ENCODE measurements at places on chromosomes 2 and 18. TPM values are rescaled to one million over a fixed set of nuclear protein-coding genes. Genes with fewer than 3 reads are reported as not detected.
A peak's percentile ranks its signal among the peaks of the same experiment; 100 is the strongest.

- DNase-seq = no peak
Measured at GRCh38 chr18:79926715-79927606, 24.5 kb downstream of the SLC66A2 start.

- DNase-seq = peak; percentile 66
Measured at GRCh38 chr2:103179798-103180197, 418.0 kb downstream of the TMEM182 start.

Gene TUBB8B
- polyA plus RNA-seq = 0.80 TPM

Gene NMUR1
- 0.24 TPM for polyA plus RNA-seq

DNA sequence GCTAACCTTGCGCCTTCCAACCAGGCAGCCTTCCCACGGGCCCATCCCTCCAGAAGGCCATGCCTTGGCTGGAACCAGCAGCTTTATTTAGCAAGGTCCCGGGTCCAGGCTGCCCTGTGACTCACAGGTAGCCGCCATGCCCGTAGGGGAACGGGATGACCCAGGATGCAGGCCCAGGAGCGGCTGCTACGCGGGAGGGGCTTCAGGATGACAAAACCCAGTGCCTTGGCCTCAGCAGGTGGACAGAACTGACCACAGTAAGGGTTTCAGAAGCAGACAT, 63.3 kb downstream of the RTP5 start:
- DNase-seq = no peak

Gene SLC8A1
- polyA plus RNA-seq = 7.6 TPM

- DNase-seq = no peak
Measured at GRCh38 chr2:14720319-14720718, 87.8 kb downstream of the LRATD1 start.

GRCh38 chr2:200156166-200156835, 150.2 kb upstream of the SPATS2L start:
- no peak for DNase-seq

DNA sequence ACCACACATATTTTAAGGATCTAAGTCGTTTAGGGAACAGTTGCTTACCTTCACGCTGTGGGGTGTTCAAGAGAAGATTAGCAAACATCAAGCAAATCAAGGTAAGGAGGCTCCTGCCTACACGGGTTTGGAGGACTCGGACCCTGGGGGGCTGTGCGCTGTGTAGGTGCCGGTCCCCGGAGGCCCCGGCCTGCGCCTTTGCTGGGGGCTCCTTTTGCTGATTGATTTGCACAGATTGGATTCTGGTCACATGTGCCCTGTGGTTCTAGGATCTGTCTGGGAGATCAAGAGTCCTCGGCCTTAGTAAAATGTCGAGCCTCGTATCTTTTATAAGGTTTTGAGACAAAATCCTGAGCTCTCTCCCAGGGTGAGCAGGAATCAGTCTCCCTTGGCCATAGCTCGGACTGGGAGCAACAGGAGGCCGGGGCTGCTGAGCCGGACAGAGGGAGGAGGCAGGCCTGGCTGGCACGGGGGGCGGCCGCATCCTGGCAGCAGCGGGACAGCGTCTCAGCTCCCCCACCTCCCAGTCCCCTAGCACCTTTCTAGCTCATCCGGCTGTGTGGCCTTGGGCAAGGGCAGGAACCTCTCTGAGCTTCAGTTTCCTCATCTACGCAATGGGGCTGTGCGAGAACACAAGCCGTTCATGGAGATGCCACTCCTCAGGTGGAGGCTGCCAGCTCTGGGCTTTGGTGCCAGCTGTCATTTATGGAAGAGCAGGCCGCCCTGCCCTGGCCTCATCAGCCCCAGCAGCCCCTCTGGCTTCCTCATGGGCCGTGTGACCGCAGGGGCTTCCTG, 147.2 kb downstream of the MBP start:
- no peak for DNase-seq

DNA sequence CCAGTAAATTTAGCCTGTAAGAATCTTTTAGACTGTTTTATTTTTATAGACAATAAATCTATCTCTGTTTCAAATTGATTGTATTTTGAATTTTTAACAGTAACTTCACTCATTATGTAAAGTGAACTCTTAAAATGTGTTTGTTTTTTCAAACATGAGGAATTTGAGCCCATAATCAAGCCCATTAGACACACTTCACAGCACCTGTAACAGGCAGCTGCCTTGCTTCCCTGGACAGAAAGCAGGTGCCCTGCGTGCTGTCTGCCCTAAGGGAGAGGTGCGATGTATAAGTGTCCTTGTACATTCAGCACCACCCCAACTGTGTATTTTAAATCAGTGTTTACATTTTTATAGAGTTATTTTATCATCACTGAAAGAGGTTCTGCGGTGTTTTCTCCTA, 186.5 kb upstream of the TPO start:
- no peak for DNase-seq

GRCh38 chr2:119481501-119482455, 42.5 kb downstream of the SCTR start:
- DNase-seq = no peak

Gene VIL1
- not detected for polyA plus RNA-seq

Measured in brain (organoid and tissue), 16 donors.